ENCODE measurements at places on chromosomes 7 and 10. TPM values are rescaled to one million over a fixed set of nuclear protein-coding genes. Genes with fewer than 3 reads are reported as not detected.

DNA sequence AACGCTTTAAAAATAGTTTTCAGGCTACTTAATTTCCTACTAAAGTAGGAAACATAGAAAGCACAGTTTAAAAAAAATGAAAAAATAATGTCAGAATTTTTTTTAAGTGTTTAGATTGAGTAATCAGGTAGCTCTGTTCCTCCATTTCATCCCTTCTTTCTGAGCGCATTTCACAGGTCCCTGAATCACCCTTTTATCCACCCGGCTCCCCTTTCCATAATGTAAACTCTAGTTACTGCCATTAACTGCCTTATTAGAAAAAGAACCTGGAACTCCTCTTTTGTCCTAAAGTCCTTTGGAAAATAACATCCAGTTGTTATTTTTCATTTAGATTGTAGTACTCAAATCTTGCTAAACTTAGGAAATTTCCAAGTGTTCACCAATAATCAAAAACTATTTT, 5.8 kb downstream of the KCND2 start:
- DNase-seq, result no peak

DNA sequence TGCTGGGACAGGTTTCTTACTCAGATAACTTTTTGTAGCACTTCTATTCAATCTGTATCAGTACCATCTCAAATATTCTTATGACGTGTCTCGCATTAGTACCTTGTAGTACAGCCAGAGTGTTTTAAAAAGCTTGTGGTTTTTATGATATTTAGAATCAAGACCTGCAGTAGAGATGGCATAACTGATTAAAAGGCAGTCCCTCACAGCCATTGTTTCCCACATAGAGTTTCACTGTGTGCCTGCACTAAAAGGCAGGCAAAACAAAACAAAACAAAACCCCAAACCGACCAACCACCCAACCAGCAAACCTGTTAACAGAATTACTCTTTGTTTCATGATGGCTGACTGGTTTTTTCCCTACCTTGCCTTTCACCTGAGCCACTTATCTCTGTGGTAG, 221.3 kb upstream of the DGKB start:
- no peak for DNase-seq

ASZ1 gene
- not detected for polyA plus RNA-seq

PRR15 gene
- polyA plus RNA-seq, result not detected

ZNF853 gene
- polyA plus RNA-seq, result 2.5 TPM

- no peak for DNase-seq
Observed at GRCh38 chr7:94357076-94357475, 37.6 kb upstream of the COL1A2 start.

DNA sequence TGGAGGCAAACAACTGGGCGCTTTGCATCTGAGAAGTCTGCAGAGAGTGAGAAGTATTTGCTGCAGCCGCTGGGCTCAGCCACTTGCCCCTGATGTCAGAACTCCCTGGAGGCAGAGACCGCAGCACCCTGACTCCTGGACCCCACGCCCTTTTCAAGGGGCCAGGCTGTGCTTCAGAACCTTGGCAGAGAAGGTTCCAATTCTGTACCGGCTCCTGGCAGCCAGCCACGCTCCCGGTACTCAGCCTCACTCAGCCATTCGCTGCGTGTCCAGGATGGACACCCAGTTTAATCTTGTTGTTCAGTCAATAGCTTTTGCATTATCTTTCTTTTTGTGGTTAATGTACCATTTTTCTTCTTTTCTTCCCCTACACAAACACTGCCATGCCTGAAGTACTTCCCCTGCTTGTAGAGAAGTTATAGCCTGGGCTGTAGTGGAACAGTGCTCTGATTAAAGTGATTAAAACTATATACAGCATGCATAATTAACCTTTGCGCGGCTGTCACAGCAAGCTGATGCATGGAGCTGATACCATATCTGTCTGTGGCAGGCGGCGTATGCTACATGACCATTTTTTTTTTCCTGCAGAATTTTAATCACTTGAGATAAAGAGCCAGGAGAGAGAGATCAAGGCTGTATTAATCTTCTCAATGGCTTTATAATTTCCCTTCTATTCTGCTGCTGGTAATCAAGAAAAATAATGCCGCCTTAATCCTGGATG, 578.5 kb downstream of the SDK1 start:
- no peak for DNase-seq

OR6B1 gene
- polyA plus RNA-seq, result not detected

ELN gene
- not detected for polyA plus RNA-seq
